Activated T-helper 1 cell treated with anti-CD3 and anti-CD28 coated beads, Interleukin-2, amount 50 U/mL, for 16 hours (primary cell): ENCODE measurements at places on chromosomes 12 and 14.

DNA sequence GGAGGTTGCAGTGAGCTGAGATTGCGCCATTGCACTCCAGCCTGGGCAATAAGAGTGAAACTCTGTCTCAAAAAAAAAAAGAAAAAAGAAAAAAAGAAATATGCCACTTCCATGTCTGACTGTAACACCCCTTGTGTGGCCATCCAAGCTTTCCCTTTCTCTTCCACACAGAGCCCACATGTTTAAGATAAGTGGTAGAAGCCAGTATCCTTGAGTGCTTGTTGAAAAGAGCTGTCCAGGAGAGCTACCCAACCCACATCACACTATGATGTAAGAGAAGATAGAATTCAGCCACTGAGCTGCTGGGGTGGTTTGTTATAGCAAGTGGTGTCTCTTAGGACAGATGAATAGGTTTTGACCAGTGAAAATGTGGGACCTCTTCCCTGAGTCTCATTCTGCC lies 82.1 kb downstream of the ZNF664 start:
- no peak for DNase-seq

DNA sequence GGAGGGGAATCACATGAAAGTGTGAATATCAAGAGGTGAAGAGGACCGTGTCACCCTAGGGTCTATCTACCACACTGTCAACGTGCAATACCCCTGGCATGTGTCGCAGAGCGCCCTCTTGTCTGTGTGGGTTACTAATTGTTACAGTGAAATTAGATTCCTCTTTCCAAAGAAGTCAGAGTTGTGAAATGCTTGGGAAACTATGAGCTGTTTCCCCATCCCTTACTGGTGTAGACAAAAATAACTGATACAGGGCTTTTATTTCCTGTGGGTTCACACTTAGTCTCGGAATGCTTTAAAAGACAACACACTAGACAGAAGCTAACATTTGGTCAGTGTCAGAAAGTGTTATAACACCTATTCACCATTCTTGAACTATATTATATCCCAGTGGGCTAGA lies 597.3 kb downstream of the NRXN3 start:
- DNase-seq = no peak

- no peak for DNase-seq
These were observed 48.0 kb upstream of the RIMBP2 start for GRCh38 chr12:130764073-130764472.

DNA sequence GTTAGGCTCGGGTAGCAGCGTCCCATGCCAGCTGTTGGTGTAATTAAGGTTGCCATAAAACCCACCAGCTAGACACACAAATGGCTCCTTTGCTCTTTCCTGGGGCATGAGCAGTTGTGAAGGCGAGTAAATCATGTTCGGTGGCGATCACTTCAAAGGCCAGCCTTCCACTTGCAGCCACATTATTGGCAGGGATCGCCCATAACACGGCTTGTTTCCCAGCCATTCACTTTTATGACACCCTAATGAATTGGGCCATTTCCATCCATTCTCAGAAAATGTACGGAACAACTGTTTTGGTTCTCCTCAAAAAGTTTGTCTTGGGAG lies 63.4 kb downstream of the BEGAIN start:
- no peak for DNase-seq

DNA sequence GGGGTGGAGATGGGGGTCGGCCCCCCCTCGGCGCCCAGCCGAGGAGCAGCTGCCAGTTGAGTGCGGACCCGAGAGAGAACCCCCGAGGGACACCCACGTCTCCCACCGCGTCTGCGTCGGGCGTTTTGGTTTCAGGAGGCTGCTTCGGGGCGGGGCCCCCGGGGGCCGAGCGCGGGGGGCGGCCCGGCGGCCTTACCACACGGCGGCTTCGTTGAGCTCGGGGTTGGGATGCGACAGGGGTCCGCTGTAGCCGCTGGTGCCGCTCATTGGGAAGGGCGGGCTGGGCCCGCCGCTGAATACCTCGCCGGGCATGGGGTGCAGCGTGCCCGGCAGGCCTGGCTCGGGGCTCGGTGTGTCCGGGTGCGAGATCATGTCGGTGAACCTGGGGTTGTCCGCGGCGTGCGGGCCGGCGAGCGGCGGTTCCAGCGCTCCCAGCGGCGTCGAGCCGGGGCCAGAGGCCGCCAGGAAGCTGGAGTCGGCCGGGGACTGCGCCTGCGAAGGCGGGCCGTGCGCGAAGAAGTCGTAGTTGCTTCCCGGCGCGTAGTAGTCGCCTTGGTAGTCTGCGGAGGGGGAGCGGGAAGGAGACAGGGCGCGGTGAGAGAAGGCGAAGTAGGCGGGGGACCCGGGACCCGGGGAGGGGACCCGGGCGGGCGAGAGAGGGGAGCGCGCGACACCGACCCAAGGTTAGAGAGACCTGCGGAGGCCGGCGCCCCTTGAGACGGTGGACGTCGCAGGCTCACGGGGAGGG lies 8.5 kb downstream of the LHX5 start:
- DNase-seq = no peak

- DNase-seq = no peak
These were observed 1.4 kb downstream of the LIN7A start for GRCh38 chr12:80936353-80936641.

DNA sequence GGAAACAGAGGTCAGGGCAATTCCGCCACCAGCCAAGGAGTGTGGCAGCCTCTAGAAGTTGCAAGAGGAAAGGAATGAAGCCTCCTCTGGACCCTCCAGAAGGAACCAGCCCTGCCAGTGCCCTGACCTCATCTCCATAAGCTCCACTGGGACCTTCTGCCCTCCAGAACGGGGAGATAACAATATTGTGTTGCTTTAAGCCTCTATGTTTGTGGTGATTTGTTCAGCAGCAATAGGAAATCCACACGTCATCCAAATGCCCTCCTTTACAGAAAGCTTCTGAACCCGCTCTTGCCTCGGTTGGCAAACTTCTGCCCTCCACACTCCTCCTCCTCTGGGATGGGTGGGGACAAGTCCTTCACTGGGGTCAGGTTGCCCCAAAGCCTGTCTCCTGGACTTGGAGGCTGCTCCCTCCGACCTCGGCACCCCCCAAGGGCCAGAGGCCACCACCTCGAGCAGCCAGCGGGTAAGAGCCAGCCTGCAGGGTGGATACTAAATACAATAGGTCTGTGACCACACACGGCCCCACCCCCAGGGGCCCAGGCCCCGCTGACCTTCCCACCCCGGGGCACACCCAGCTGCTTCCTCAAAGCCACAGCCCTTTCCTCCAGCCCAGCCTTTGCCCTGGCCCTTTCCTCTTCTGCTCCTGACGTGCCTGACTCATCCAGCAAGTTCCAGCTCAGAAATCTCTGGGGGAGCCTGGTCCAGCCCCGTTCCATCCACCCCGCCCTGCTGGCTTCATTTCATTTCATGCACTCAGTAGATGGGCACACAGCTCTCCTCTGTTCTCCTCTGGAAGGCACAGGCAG lies 58.7 kb upstream of the NCOR2 start:
- DNase-seq = no peak

GRCh38 chr14:32047791-32048190 lies 29.3 kb upstream of the ARHGAP5 start:
- no peak for DNase-seq

DNA sequence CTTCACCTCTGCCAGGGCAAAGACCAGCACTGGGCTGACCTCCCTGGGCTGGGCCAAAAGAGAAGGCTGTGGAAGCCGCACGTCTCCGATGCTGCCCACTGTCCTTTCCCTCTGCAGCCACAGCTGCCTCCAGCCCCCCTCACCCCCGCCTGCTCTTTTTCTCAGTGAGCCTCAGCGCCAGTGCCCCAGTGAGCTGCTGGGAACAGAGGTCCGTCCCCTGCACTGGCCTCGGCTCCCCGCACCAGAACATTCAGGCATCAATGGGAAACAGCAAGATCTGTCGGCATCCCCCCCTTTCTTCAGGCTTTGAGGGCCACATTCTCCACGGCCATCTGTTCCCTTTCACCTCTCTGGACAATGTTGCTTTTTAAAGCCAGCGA lies 398.1 kb downstream of the ZFP36L1 start:
- DNase-seq = no peak

DNA sequence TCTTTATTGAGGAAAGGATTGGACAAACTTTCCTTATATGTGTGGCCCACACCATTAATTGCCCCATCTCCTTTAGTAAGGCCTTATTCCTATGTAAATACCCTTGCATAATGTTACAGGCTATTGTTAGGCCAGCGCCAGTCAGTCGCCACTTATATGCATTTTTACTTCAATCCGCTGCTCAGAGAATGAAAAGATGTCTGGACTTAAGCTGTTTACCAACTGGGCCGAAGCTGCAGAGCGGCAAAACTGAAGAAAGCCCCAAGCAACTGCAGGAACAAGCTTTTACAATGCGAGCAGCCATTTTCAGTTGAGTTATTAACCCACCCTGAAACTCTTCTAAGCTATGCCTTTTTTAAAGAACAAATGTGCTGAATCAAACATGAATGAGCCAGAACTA lies 92.1 kb upstream of the OTX2 start:
- DNase-seq = no peak

DNA sequence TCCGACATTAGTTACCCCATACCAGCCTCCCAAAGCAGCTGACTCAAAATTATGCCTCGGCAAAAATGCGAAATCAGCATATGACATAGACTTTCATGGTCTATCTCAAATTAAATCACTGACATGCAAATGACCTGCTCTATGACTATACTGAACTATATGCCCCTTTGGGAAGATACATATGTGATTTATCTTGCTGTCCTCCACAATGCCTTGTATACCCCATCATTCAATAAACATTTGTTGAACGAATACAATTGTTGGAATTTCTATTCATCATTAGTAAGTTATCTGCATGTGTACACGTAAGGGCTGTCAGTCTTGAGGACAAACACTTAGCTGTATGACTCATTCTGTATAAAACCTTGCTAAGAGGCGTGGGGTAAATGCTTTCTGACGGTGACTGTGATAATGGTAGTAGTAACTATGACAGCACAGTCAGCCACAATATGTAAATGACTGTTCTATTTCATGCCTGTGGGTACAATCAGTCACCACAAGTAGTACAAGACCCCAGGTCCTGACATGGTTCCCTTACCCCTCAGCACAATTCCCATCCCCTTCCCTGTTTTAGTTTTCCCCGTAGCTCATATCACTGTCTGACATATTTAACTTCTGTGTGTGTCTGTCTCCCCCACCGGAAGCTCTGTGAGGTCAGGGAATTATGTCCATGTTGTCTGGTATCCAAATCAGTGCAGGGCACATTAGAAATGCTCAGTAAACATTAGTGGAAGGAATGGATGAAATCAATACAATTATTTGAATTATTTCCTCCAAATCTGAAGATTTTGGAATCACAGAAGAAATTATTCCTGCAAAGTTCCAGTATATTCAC lies 42.8 kb downstream of the STXBP6 start:
- no peak for DNase-seq

DNA sequence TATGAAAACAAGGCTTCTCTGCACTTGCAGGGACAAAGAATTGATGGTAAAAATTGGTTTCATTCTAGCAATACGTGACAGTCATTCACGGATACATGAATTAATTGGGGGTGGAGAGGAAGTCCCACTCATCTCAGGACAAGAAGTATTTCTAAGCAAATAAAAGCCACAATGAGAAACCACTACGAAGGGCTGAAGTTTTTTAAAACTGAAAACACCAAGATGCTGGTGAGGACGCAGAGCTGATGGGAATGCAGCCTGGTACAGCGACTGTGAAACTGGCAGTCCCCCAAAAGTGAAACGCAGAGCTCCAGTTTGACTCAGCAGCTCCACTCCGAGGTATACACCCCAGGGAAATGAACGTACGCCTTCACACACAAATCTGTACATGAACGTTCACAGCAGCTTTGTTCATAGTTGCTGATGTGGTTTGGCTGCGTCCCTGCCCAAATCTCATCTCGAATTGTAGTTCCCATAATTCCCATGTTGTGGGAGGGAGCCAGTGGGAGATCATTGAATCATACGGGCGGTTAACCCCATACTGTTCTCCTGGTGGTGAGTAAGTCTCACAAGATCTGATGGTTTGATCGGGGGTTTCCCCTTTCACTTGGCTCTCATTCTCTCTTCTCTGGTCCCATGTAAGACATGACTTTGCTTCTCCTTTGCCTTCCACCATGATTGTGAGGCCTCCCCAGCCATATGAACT lies 89.0 kb downstream of the SCARB1 start:
- peak; percentile 60 for DNase-seq

DNA sequence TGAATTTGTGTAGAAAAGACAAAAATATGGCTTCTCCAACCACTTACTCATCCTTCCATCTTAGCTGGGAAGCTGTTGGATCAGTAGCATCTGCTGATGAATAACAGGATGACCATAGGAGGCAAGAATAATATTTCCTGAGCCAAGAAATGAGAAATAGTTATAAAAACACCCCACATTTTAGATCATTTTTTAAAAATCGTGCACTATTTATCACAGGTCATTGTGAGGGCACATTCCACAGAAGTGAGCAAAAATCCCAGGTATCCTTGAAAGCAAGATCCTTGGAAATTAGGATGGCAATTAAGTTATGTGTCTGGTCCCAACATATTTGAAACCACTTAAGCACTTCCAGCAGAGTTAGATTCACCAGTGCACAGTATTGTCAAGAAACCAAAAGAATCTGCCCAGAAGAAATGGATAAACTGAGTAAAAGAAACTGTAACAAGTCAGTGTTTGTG lies 8.4 kb downstream of the FAR2 start:
- no peak for DNase-seq

DNA sequence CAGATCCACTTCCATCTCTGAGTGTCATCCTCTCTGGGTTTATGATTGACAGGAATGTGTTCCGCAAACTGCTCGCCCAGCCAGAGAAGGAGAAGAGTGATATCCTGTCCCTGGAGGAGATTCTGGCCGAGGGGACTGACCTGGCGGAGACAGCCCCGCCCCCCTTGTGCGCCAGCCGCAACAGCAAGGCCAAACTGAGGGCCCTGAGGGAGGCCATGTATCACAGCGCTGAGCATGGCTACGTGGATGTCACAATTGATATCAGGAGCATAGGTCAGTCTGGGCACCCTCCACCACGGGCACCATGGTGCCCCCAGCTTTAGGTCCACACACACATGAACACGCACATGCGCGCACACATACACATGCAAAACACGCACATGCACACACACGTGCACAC lies 67.5 kb upstream of the PWP1 start:
- DNase-seq = no peak
